Stromal cell of bone marrow (primary cell): ENCODE measurements at places on chromosomes 2 and 18.

- DNase-seq: no peak
Observed at GRCh38 chr2:11101430-11101829, 53.8 kb upstream of the SLC66A3 start.

DNA sequence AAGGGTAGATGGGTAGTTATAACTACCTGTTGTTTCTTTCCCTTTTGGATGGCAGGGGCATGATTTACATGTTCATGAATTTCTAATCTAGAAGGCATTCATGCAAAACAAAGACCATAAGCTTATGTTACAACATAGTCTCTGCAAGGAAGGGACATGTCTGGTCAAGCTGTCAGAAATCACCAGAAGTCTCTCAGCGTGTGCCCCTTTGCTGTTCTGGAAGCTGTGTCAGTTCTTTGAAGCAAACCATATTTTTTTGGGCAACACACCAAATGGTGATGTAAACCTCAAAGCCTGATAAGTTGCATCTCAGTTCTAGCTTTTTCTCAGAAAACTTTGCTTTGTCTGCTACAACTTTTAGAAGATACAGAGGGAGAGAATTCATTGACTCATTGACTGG, 173.5 kb upstream of the CTAGE1 start:
- DNase-seq: peak; percentile 46

DNA sequence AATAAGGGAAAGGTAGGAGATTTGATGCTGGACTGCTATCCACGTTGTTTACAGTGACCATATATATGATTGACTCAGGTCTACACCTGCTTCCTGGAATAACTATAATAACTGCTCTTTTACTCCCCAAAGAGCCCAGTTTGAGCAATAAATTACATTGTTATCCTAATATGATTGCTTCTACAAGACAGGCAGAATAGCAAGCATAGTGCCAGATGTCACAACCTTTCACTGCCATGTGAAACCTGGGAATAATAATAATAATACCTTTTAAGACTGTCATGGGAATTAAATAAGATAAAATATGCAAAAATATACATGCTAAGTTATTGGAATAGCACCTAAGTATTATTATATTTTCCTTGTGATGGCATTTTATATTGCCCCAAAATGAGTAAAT, 298.7 kb downstream of the GALNT13 start:
- DNase-seq: no peak

DNA sequence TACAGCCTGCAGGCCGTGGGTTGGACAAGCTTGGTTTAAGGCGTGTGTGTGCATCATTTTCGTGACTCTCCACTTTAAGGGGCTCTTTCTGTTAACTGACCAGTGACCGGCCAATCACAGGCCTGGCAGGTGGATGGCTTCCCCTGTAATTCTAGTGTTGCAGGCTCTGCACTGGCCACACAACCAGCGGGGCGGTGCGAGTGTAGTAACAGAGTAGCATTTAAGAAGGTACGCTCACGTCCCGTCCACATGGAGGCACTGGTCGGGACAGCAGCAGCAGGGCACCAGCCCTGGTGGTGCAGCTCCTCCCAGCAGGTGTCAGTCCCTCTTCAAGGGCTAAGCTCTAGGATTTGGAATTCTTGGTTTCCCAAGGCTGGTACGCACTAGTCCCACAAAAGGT, 8.0 kb upstream of the ANO7 start:
- DNase-seq: no peak

DNA sequence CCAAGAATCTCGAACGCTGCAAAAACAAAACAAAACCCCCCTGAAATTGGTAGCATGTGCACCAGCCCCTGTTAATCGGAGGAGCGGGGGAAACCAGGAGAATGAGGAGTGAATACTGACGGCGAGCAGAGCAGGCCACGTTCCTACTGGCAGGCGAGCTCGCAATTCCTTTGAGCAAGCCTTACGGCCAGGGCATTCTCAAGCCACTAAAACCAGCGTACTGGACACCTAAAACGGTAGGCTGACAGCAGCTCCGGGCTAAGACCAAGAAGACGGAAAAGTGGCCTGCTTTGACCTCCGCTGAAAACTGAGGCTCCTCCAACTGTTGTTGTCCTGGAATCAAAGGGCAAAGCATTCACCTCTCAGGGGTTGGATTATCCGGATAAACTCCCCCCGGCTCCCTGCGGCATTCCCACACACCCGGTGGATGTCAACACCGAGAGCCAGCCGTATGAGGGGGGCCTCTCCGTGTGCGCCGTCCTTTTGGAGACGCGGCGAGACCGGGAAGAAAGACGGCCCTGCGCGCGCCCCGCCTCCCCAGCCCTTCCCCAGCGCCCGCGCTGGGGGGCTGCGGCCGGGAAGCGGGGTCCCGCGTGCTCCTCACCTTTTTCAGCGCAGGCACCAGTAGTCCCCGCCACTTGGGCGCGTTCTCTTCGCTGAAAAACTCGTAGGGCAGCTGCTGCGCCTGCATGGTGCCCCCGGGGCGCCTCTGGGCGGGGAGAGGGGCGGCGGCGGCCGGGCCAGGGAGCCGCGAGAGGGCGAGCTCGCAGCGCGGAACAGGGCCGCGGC, 925 bp downstream of the SOS1 start:
- DNase-seq: peak; percentile 31

DNA sequence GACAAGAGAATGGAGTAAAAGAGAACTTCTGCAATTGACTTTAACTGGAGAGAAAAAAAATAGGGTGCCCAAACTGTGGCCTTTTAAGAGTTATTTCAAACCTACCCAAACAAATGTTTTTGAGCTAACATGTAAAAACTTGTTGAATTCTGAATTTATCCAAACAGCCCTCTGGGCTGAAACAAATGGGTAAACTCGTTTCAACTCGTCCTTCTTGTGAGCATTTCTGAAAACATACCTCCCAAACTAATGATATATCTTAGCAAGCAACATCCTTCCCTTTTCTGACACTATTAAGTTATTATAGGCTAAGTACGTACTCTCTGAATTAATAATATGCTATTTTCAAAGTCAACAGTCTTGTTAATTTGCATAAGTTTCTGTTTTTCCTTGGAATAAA, 793.0 kb upstream of the ACVR2A start:
- DNase-seq: no peak

GRCh38 chr2:117931978-117932377, 81.9 kb downstream of the CCDC93 start:
- no peak for DNase-seq

GRCh38 chr2:148122788-148123187, 101.9 kb downstream of the MBD5 start:
- DNase-seq: peak; percentile 43

GRCh38 chr2:106972782-106973181, 86.8 kb upstream of the ST6GAL2 start:
- no peak for DNase-seq

GRCh38 chr2:162382278-162382677, 38.3 kb downstream of the GCA start:
- peak; percentile 8 for DNase-seq

- no peak for DNase-seq
Observed at GRCh38 chr2:148965623-148966437, 72.7 kb upstream of the LYPD6B start.

DNA sequence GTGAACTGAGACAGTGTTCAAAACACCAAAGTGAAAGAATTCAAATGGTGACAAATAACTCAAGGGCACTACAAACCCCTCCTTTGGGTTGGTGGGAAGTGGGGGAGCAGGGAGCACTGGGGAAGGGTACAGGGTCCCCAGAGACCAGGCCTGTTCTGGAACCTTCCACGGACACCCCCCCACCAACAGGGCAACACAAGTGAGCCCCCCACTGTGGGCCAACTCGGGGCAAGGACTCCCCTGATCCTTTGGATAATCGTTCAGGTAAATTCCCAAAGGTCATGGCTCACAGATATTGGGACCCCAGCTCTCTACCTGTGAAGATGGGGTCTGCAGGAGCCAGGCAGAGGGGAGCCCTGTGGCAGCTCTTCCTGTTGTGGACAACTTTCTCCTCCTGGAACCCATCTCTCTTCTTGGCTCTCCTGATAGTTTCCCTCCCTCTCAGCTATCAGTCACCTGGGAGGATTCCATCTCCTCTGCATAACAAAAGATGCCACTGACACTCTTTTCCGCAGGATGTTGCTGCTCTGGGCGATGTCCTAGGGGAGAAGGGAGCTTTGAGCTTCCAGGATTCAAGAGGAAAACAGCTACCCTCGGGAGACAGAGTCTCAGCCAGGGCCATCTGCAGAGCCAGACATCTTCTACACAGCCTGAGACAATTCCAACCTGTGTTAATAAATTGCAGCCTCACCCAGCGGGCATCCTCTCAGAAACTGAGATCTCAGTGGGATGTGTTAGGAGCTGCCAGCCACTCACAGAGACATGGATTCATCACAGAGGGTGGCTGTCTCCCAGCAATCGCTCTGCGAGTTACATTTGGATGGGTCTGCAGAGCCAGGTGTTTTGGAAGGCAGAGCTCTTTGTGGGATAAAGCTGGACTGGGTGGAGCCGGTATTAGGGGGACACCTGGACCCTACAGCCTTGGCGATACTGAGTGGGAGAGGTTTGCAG, 35.4 kb downstream of the MBP start:
- DNase-seq: no peak

DNA sequence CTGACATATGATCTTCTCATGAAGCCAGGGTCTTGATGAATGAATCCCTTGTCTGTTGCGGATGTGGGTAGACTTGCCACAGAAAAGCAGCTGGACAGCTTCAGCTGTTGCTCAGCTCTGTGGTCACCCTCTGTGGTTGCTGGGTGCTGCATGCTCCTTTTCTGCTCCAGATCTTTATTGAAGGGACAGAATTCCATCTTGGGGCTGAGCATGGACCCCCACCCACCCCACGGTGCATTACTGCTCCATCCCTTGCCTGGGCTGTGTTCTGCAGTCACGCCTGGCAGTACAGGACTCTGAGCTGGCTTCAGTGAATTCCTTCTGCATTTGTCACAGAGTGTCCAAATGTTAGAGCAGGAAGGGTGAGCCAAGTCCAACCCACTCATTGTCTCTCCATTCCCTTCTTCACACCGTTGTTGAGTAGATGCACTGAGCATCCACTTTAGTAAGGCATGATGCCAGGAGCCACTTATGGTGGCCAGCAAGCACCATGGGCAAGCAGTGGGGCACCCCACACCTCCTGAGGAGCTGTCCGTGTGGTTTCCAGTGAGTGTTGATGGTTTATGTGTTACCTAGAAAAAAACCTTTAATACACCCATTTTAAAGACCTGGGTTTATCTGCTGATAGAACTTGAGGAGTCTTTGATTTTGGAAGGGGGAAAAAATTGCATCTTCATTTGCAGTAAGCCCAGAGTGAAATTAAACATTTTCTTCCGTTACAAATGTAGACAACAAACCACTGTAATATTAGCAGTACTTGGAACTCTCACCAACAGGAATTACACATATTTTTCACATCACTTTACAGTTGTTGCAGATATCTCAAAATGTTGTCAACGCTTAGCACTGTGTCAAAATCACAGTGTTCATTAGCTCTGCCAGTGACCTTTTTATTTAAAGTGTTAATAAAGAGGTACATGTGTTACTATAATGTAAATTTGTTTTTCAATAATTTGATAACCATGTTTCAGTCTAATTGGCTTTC, 14.7 kb upstream of the ITGB6 start:
- DNase-seq: peak; percentile 71

GRCh38 chr18:55501579-55501978, 86.4 kb downstream of the TCF4 start:
- DNase-seq: no peak

- no peak for DNase-seq
Observed at GRCh38 chr2:205766779-205767359, 84.6 kb downstream of the NRP2 start.

GRCh38 chr2:133345638-133346037, 222.6 kb downstream of the NCKAP5 start:
- no peak for DNase-seq

- no peak for DNase-seq
Observed at GRCh38 chr18:35923939-35924684, 48.4 kb upstream of the RMP24 start.

- no peak for DNase-seq
Observed at GRCh38 chr18:44541781-44542180, 138.9 kb upstream of the SETBP1 start.

DNA sequence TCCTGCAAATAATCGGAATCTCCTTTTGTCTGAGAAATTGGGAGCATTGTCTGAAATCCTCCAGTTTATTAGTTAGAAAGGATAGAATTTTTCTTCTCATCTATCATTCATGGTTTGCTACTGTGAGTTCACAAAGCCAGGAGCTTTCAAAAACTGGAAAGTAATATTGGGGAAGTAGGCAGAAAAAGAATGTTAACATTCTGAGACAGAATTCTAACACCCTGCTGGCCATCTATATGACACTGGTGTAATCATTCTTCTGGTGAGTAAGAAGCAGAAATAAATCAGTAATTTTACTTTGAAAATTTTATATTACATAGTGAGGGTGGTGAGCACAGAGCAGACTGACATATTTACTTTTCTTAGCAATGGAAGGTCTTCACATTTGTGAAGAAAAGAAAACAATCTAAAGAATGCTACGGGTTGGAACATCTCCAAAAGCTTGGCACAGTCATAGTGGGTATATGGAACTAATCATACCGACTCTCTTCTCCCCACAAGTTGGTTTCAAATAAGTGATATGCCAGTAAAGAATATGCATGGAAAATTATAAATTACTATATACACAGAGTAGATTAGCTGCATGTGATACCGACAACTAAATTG, 344.9 kb downstream of the LPIN1 start:
- no peak for DNase-seq

- DNase-seq: no peak
Observed at GRCh38 chr2:164651361-164651760, 30.1 kb upstream of the GRB14 start.

- no peak for DNase-seq
Observed at GRCh38 chr2:3547915-3548314, 10.2 kb downstream of the RNASEH1 start.

DNA sequence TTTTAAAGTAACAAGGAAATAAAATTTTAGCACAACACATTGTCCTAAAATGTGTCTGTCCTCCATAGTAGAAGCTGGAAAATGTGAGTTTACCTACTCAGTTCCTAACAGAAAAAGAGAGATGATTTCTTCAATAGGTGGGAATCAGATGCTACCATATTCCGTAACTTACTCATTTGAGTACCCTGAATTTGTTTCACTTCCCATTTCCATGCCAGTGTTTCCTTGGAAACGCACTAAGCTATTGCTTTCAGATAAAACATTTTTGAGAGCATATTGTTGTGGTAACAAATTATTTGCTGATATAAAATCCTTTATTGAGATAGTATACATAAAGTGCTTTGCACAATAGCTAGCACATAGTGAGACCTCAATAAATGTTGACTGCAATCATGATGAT, 137.5 kb upstream of the BARD1 start:
- no peak for DNase-seq

DNA sequence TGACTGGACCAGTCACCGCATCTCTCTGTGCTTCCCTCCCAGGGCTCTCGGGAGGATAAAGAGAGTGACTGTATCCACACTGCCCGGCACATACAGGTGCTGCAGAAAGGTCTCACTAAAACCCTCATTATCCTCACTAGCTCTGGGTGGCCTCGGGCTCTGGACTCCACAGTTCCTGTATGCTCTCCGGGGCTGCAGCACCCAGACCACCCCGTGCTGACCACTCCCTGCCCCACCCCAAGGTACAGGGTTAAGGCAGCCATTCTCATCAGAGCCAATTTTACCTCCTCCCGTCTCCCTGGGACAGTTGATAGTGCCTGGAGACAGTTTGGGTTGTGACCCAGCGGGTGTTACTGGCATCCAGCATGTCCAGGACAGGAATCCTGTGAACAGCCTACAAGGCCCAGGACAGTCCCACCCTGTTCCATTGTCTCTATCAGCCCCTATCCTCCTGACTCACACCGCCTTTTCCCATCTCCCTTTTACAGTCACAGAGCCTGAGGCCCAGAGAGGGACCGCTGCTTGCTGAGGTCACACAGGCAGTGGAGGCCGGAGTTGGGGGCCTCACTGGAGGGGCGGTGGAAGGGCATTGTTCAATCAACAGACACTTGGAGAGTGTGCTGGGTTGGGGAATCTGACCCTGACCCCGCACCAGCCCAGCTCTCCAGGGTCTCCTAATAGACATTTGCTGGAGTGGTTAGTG, 1.7 kb downstream of the ZAP70 start:
- DNase-seq: no peak
